Transverse colon (tissue), 4 donors: ENCODE measurements at places on chromosomes 1 and 21. TPM values are rescaled to one million over a fixed set of nuclear protein-coding genes. Genes with fewer than 3 reads are reported as not detected.

HES3 gene
- not detected for total RNA-seq

INKA2 gene
- not detected for total RNA-seq

C1QB gene
- total RNA-seq: 163 TPM

OXCT2 gene
- 5.2 TPM for total RNA-seq

PRKAA2 gene
- 8.9 TPM for total RNA-seq

LAPTM5 gene
- total RNA-seq: 21.3 TPM

FMN2 gene
- total RNA-seq: 3.8 TPM

ORC1 gene
- not detected for total RNA-seq

FMO1 gene
- total RNA-seq: not detected

RXFP4 gene
- 2.9 TPM for total RNA-seq

NUP210L gene
- not detected for total RNA-seq

PLA2G2F gene
- total RNA-seq: not detected

DNA sequence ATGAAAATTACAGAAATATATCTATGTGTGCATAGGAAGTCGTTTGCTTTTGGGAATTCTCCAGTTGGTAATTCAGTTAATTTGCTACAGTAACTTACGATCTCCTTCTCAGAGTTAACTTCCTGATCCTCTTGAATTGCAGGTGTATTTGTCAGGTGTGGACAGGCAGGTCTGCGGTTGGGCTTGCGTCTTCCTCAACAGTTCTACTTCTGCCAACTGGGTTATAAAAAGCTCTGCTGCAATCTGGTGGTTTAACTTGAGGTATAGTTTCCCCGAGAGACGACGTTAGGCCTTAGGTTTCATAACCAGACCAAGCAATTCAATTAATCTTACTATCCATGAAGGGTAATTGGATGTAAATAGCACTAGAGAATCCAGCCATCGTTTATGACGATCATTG is 88.2 kb downstream of the GABPA start:
- peak; percentile 46 for DNase-seq

- peak; percentile 15 for DNase-seq
These were observed 995 bp downstream of the COLGALT2 start for GRCh38 chr1:184036517-184036949.

DNA sequence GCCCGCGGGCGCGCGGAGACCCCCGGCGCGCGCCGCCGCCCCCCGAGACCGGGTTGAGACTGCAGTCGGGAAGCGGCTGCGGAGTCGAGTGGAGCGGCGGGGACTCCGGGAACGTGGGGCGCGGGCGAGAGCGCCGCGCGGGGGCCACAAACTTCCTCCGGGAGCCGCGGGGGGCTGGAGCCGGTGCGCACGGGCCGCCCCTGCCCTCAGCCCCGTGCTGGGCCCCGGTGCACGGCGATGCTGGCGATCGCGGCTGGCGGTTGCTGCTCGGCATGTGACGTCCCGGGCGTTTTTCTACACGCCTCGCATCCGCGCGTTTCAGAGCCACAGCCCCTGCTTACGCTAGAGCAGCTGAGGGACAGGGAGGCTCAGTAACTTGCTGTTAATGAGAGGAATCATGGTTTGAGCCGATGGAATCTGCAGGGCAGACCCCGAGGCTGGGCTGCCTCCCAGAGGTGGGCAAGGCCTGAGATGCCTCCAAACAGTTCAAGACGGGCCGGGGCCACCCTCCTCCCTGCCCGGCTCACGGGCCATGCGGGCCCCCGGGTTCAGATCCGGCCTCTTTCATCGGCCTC is 520 bp downstream of the TMEM201 start:
- DNase-seq: peak; percentile 46

DNA sequence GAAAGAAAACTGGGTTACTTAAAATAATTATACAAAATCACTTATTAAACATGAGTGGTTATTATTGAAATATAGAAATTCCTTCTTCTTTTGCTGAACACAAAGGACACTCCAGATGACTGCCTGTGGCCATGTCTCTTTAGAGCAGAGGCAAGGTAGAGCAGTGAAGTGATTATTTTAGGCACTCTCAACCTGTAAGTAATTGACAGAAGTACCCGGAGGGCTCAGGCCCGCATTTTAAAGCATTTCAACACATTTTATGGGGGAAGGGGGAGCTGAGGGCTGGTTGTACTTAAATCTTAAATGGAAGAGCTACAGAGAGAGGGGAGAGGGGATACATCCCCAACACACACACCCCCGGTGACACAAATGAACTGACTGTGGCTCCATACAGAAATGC is 10.2 kb downstream of the OSCP1 start:
- DNase-seq: no peak

DNA sequence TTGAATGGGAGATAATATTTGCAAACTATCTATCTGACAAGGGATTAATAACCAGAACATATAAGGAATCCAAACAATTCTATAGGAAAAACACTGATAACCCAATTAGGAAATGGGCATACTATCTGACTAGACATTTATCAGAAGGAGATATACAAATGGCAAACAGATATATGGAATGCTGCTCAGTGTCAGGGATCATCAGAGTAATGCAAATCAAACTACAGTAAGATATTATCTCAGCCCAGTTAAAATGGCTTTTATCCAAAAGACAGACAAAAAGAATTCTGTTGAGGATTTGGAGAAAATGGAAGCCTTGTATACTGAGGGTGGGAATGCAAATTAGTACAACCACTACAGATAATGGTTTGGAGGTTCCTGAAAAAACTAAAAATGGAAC is 758.0 kb upstream of the B3GALT2 start:
- no peak for DNase-seq

DNA sequence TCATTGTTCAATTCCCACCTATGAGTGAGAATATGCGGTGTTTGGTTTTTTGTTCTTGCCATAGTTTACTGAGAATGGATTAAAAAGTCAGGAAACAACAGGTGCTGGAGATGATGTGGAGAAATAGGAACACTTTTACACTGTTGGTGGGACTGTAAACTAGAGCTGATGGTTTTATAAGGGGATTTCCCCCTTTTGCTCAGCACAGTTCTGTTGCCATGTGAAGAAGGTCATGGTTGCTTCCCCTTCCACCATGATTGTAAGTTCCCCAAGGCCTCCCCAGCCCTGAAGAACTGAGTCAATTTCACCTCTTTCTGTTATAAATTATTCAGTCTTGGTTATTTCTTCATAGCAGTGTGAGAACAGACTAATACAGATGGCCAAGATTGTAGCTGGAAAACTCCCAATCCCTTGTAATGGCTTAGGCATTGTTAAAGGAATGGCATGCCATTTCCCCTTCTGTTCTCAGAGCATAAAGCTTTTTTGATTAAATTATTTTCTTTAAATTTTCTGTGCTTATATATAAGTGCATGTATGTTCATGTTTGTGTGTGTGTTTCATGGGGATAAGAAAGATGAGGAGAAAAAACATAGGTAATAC is 144.8 kb downstream of the BACH1 start:
- DNase-seq: no peak

DNA sequence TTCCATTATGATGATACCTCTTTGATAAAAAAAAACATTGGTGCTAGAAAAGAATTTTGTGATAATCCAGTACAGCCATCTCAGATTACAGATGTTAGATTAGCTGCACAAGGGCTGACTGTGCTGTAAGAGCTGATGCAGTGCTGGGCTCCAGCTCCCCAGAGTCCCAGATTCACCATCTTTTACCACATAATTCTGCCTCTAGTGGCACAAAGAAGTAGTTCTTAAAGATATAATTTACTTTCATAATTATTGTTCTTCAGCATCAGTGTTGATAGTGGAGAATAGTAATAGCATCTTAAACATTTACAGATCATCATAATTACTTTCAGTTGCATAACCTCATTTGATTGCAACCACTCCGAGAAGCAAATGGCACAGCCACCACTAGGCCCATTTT is 262.1 kb downstream of the BRINP2 start:
- no peak for DNase-seq

- peak; percentile 89 for DNase-seq
These were observed at the start of gene HMGCS2 for GRCh38 chr1:119768778-119769177. HMGCS2 (minus strand) TSS chr1:119768905; CDS start chr1:119768844, 61 bp downstream.

GRCh38 chr21:42404539-42404938 is 837 bp downstream of the UBASH3A start:
- DNase-seq: no peak

- DNase-seq: no peak
These were observed 5.1 kb upstream of the NES start for GRCh38 chr1:156682166-156682890.

GRCh38 chr1:181073638-181074037 is 14.9 kb upstream of the IER5 start:
- DNase-seq: no peak

GRCh38 chr1:61058483-61059245 is 23.7 kb upstream of the NFIA start:
- DNase-seq: no peak

DNA sequence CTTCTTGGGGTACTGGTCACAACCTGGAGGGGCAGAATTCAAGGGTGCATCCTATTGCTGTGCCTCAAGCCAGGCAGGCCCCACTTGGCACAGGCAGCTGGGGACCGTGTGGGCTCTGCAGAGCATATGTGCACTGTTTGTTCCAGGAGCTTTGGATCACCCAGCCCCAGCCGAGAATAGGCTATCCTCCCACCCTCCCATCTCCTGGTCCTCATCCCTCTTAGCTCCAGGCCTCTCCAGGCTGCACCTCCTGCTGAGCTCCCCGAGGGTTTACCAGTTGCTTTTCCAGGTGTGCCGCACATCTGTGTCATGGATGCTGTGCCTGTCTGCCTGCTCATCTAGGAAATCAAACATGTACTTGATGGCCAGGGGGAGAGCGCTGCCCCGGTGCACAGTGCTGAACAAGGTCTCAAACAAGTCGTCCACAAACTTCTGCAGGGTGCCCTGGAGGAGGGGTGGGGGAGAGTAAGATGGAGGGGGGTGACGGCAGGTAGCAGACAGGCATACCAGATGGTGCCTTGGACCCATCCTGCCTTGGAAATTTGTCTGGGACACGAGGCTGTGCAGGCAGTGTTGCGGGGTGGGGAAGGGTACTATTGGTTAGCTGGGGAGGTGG is 120.5 kb upstream of the CD34 start:
- DNase-seq: no peak

- DNase-seq: no peak
These were observed 13.7 kb downstream of the KLHDC8A start for GRCh38 chr1:205342986-205343385.

DNA sequence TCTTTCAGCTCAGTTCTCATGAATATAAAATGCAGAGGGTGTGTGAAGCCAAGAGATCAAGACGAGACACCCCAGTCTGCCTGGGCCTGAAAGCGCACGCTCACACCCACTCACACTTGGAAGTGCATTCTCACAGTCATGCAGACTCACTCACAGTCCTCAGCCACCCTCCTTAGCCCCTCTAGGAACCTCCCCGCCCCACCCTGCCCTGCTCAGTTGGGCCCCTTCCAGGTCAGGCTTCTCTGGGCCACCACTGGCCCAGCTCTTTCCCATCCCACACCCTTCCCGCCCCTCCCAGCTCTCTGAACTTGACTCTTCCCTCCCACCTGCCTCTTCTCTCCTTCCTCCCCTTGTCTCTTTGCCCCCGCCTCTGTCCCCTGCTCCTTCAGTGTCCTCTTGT is 93.8 kb downstream of the EPHB2 start:
- no peak for DNase-seq

GRCh38 chr1:65075123-65075976 is 72.7 kb upstream of the AK4 start:
- peak; percentile 63 for DNase-seq

DNA sequence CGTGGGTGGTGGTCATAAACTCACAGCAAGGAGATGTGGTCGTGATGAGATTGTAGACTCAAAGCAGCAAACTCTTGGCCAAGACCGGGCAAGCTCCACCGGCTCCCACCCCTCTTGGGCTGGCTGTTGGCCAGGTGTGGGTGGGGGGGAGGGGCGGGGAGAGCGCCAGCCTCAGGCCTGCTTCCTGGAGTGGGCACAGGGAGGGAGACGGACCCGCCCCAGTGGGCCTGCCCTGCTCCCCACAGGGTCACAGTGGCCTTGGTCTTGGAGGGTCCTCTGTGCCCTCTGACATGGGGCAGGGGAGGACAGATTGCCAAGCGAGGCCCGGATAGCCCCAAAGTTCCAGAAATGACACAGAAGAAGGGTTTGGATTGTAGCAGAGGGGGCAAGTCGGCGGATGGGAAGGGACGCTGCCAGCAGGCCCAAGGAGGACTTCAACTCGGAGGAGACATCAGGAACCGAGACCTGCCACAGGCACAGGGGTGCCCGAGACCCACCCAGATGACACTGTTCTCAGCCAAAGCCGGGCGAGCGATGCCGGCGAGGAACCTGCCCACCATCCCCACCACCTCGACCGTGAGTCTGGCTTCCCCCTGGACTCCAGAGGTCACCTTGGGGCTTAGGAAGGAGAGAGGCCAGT is 85.4 kb upstream of the ACTRT2 start:
- no peak for DNase-seq

GRCh38 chr1:98196012-98196411 is 275.2 kb upstream of the DPYD start:
- DNase-seq: no peak

- no peak for DNase-seq
These were observed 18.4 kb upstream of the ALX3 start for GRCh38 chr1:110088739-110089316.

DNA sequence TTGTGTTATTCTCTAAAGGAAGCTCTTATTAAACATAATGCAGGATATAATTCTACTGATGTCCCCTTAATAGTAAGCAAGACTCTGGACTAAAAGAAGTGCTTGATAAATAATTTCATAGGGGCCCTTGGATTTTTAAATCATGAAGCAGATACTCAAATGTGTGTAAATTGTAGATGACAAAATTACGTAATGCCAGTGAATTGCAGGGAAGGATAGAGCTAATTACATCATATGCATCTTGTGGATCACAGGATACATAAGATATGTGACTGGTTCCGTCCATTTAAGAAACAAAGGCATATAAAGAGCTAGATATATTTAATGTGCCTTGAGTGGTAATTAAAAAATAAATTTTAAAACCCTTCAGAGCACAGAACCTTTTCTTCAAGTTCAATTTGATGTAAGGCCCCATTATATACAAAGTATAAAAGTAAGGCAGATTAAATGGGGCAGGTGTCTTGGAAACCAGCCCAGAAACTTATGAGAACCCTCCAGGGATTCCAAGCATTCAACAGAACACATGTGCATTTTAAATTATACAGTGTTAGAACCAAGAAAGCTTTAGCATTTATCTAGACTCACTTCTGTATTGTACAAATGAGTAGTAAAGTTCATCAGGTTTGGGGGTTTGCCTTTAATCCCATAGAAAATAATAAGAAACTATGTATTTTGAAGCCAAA is 190.4 kb downstream of the NCAM2 start:
- DNase-seq: no peak

GRCh38 chr21:25891596-25891995 is 156.8 kb downstream of the GABPA start:
- no peak for DNase-seq

DNA sequence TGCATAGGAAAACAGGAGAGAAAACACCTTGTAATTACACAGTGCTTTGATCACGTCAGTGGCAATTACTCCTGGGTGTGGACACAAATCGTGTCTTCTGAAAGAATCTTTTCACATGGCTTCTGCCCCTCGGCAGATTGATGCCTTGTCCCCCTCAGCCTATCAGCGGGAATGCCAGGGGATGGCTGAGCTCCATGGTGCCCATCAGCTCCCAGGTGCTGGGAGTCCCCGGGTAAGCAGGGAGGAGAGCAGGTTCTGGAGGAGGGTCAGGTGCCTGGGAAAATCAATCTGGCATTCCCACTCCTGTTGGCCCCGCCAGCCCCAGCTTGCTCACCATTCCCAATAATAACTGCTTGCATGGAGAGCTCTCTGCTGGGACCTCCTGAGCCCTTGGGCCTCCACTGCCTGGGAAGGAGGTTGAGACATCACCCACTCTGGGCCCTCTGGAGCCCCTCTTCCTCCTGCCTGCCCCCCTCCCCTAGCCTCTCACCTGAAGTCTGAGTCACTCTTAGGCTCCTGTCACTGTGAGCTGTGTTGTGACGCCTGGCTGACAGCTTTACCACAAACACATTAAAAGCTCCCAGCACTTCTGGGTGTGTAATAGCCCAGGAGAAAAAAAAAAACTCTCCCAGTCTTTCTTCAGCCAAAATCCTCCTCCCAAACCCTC is 4.9 kb downstream of the CAMK2N1 start:
- peak; percentile 63 for DNase-seq
